ENCODE measurements at places on chromosomes 13 and 19. TPM values are rescaled to one million over a fixed set of nuclear protein-coding genes. Genes with fewer than 3 reads are reported as not detected.

- no peaks in the 10 kb centered on the region for H3K36me3 ChIP-seq
- H3K27ac ChIP-seq, result no peak overlapping the region
- DNase-seq, result no peak
- H3K27me3 ChIP-seq, result peaks cover 41% of the 10 kb centered on the region
- no peak overlapping the region for H3K4me3 ChIP-seq
- H3K4me1 ChIP-seq, result no peaks in the 10 kb centered on the region
These were observed 5.2 kb downstream of the OR1I1 start for GRCh38 chr19:15087182-15087581.

SGCG gene
- total RNA-seq, result 15.1 TPM

- peaks cover 8% of the 10 kb centered on the region for H3K4me1 ChIP-seq
- H3K27ac ChIP-seq, result no peak overlapping the region
- peaks cover 6% of the 10 kb centered on the region for H3K36me3 ChIP-seq
- no peak for DNase-seq
- peak overlapping the region; percentile 80 for H3K4me3 ChIP-seq
These were observed 6.9 kb downstream of the IL4I1 start for GRCh38 chr19:49889687-49890348.

- H3K4me3 ChIP-seq, result peak overlapping the region; percentile 98
- H3K4me1 ChIP-seq, result peaks cover 13% of the 10 kb centered on the region
- no peaks in the 10 kb centered on the region for H3K27me3 ChIP-seq
These were observed 693 bp upstream of the TMED1 start for GRCh38 chr19:10836479-10837330.

- H3K4me3 ChIP-seq, result no peak overlapping the region
- no peaks in the 10 kb centered on the region for H3K36me3 ChIP-seq
- H3K4me1 ChIP-seq, result peaks cover 18% of the 10 kb centered on the region
- H3K27me3 ChIP-seq, result peaks cover 3% of the 10 kb centered on the region
- no peak overlapping the region for H3K27ac ChIP-seq
- DNase-seq, result no peak
These were observed 47.3 kb downstream of the COL4A1 start for GRCh38 chr13:110259651-110260050.

DNA sequence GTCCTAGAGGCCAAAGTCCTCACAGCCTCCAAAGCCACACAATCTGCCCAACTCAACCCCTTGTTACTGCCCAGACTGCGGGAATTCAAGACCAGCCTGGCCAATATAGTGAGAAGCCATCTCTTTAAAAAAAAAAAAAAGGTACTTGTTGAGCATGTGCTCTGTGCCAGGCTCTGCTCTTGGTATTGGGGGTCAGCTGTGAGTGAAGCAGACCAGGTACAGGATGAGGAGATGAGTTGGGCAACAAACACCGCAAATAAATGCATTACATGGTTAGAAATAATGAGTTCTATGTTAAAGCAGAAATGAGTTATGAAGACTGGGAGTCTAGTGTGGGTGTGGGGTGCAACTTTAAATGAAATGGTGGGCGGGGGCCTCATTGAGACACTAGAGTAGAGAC is 9.9 kb downstream of the GRIK5 start:
- no peak for DNase-seq
- no peak overlapping the region for H3K4me3 ChIP-seq
- no peaks in the 10 kb centered on the region for H3K36me3 ChIP-seq
- H3K27ac ChIP-seq, result no peak overlapping the region
- peaks cover 16% of the 10 kb centered on the region for H3K27me3 ChIP-seq

TNNI3 gene
- 2.1 TPM for total RNA-seq

ZNF569 gene
- total RNA-seq, result 1.4 TPM

EXOSC5 gene
- 11.4 TPM for total RNA-seq

DNA sequence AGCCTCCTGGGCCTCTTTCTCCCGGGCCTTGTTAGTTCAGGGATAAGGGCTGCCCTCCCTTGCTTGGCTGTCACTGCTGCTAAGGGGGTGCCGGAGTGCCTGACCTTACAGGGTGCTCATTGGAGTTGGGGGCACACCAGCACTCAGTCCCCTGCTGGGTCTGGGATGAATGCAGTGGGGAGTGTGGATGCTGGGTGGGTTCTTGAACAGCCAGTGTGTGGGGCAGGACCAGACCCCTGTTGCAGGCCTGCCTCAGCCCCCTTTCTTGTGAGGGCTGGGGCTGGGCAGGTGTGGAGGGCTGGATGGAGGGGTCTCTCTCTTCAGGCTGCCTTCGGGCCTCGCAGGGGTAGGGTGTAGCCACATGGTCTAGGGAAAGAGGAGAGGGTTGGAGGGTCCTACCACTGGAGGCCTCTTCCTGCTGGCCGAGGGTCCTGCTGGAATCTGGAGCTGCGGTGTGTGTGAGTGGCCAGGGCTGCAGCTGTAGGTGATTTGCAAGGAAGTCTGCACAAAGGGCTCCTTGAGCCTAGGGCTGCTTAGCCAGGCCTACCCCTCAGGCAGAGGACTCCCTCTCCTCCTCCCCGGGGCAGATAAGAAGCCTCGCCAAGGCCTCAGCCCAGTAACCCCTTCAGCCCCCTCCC is 3.2 kb downstream of the CEBPA start:
- no peak for DNase-seq
- H3K27ac ChIP-seq, result peak overlapping the region; percentile 70
- H3K36me3 ChIP-seq, result no peaks in the 10 kb centered on the region
- peaks cover 31% of the 10 kb centered on the region for H3K27me3 ChIP-seq

DAND5 gene
- not detected for total RNA-seq

DNA sequence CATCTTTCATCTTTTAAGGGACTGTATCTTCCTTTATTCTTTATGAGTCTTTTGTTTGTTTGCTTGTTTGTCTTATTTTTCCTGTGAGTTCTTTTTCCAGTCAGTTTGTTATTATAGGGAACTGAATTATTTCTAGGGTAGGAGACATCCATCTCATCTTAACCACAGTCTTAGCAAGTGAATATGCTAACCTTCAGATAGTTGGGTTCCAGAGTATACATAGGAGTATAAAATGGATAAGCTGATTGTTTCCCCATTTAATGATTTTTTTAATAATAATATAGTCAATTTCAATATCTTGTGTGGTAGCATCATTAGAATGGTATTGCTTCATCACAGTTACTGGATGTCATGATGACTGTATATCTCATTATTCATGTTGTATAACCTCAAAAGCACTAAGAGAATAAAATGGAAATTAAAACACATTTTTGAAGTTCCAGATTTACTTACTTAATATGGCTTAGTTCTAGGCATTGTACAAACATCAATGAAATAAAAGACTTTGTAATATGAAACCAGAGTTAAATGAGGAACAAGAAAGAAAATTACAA is 33.0 kb downstream of the GPC6 start:
- no peaks in the 10 kb centered on the region for H3K27me3 ChIP-seq
- DNase-seq, result no peak
- H3K4me1 ChIP-seq, result peaks cover 11% of the 10 kb centered on the region

OR7A5 gene
- total RNA-seq, result not detected

Data from type B pancreatic cell (in vitro differentiated cells).